ENCODE measurements at places on chromosomes 11 and 22. TPM values are rescaled to one million over a fixed set of nuclear protein-coding genes. Genes with fewer than 3 reads are reported as not detected.

SF1 gene
- total RNA-seq, result 292 TPM

CASP1 gene
- total RNA-seq, result 19.6 TPM

SSH3 gene
- total RNA-seq, result 51.4 TPM

COMT gene
- 210 TPM for total RNA-seq

FBLN1 gene
- 53.2 TPM for total RNA-seq

OR8A1 gene
- total RNA-seq, result not detected

NPAS4 gene
- total RNA-seq, result 0.38 TPM
